ENCODE measurements at places on chromosomes 7 and 10. TPM values are rescaled to one million over a fixed set of nuclear protein-coding genes. Genes with fewer than 3 reads are reported as not detected.

Gene UTF1
- not detected for total RNA-seq

Gene NPSR1
- total RNA-seq = not detected

Gene NAT16
- 0.15 TPM for total RNA-seq

Gene GPR22
- total RNA-seq = not detected

Gene ASIC3
- 1.3 TPM for total RNA-seq

Gene SPDYE16
- not detected for total RNA-seq

Gene PAPOLB
- not detected for total RNA-seq

Gene AKR1D1
- not detected for total RNA-seq

Gene KAZALD1
- 21.2 TPM for total RNA-seq

Gene INA
- 0.08 TPM for total RNA-seq

GRCh38 chr7:141460781-141461715 lies 90.2 kb upstream of the AGK start:
- no peak for DNase-seq

DNA sequence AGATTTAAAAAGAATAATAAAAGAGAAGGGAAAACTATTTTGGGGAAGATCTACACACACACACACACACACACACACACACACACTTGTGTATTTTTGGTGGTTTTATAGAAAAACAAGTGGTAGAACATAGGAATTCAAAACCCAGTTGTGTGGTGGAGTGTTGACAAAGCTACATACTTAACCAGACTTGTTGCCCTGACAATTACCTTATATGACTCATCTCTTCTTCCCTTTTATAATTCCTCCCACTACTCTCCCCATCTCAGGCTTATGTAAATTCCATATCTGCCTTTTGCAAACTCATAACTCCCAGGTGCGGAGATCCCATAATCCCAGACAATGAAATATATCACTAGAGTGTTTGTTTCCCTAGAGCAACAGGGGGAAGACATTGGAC lies 873.7 kb downstream of the NXPH1 start:
- no peak for DNase-seq

DNA sequence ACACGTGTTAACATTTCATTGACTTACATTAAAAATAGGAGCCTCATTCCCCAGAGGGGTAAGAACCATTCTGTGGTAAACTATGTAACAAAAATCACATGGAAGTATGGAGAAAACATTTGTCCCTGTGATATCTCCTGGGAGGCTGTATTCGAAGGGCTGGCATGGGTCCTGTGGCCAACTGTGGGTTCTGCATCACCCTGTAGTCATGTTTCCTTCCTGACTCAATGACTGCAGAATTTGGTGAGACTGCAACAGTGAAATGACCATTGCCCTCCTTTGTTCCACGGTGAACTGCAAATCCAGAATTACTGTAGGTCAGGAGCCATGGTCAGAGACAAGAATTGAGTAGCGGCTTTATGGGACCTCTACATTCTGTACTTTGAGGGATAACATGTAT lies 3.6 kb upstream of the ZEB1 start:
- no peak for DNase-seq

DNA sequence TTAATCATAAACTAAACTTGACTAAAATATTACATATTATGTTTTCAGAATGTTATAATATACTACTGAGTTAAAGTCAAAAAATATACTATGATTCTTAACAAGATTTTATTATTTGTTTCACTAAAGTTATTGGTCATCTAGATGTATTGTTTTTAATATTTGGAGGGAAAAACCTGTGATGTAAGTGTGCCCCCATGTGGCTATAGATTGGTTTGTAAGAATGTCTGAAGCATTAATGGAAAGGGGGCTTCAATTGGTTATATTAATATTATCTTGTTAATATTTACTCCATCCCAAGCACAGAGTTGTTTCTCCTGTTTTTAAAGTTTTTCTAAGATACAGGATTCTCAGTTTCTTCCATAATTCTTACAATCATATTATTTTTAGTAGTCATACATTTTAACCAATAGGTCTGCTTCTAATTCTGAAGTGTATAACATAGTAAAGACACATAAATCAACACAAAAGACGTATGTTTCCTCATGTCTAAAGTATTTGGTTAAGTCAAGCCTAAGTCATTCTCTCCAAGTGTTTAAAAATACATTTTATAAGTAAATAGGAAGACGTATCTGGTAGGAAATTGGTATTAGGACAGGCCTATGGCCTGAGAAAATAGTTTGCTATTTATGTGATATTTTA lies 58.0 kb downstream of the GNAT3 start:
- no peak for DNase-seq

DNA sequence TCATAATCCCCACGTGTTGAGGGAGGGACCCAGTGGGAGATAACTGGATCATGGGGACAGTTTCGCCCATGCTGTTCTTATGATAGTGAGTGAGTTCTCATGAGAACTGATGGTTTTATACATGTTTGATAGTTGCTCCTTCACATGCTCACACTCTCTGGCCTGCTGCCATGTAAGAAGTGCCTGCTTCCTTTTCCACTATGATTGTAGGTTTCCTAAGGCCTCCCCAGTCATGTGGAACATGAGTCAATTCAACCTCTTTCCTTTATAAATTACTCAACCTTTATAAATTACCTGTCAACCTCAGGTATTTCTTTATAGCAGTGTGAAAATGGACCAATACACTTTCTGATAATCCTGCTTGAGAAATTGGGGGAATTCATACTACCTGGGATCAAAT lies 80.2 kb downstream of the ZNF37A start:
- no peak for DNase-seq

DNA sequence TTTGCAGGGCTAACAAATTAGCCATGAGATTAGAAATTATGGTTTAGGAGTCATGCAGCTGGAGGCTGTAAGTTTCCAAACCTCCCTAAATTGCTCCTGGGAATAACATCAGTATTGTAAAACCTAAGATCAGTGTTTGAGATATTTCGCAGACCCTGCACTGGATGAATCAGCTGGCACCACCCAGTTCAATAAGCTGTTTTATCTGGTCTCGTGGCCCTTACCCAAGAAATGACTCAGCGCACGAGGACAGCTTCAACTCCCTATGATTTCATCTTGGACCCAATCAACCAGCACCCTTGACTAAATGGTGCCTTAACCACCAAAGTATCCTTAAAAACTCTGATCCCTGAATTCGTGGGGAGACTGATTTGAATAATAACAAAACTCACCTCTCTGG lies 482.0 kb upstream of the PCDH15 start:
- no peak for DNase-seq

DNA sequence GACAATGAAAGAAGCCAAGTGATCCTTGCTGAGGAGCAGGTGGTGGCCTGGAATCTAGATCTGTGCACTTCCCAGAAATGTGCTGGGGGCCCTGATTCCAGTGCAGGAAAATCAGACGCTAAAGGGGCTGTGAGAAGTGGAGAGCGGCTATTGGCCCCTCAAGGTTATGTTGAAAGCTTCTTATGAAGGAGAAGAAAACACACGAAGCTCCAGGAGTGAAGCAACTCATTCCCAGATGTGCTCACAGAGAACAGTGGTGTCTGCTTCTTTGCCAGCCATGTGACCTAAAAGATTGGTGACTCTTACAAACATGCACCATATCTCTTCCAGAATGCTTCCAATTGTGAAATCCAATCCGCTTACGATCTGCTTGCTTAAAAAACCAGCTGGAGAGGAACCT lies 679.3 kb upstream of the IGFBP3 start:
- no peak for DNase-seq

DNA sequence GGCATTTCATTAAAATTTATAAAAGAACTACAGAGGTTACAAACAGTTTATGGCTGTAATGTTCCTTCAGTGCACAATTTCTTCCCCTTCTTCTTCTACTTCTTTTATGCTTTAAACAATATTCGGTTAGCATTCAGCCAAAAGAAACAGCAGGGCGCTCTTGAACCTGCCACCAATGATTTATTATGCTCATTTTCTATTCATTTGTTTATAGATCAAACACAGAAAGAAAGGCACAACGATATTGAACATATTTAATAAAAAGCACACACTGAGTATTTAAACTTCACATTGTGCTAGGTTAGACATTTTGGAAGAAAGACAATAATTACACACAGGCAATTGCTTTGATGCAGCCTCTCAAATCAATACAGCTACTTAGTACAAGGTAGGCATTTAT lies 1025.8 kb upstream of the LRRN3 start:
- DNase-seq = no peak

DNA sequence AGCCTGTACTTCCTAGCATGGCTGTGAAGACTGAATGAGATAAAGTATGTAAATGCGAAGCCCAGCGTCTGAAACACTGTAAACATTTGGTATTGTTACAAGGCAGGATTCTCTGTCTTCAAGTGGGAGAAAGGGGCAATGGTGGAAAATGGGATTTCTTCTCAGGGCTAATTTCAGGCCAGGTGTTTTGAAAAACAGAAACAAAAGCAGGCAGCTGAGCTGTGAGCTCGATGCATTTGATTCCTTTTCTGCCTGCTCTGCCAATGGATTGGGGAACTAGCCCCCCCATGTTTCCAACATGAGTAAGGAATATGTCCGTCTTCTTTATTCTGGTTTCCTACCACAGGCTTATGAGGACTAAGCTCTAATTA lies 732.1 kb upstream of the AUTS2 start:
- DNase-seq = no peak

- DNase-seq = no peak
Observed at GRCh38 chr10:50469778-50470193, 154.0 kb downstream of the SGMS1 start.

- DNase-seq = no peak
Observed at GRCh38 chr7:77839919-77840318, 41.3 kb downstream of the PHTF2 start.

GRCh38 chr10:116241642-116242410 lies 31.2 kb downstream of the GFRA1 start:
- DNase-seq = no peak

- DNase-seq = no peak
Observed at GRCh38 chr10:95403700-95404461, 113.1 kb upstream of the PDLIM1 start.

- no peak for DNase-seq
Observed at GRCh38 chr10:124650820-124651401, 93.3 kb downstream of the FAM53B start.

- DNase-seq = no peak
Observed at GRCh38 chr10:69994262-69994661, 58.4 kb upstream of the MACROH2A2 start.

DNA sequence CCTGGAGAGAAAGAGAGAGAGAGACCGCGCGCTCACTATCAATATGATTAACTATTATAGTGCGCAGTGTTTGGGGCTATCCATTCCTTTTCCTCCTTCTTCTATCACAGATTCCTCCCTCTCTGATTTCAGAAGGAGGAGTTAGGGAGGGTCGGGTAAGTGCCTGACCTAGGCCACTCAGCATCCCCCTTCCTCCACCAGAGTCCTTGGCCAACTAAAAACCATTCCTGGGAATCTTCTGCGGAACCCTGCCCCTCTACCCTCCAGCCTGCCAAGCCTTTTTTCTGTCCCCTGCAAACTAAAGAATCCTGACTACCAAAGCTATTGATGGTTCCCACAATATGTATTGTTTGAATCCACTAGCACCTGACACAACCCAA lies 256.2 kb upstream of the NFE2L3 start:
- no peak for DNase-seq
